Thyroid gland (tissue), 4 donors: ENCODE measurements at places on chromosomes 3 and 15.

DNA sequence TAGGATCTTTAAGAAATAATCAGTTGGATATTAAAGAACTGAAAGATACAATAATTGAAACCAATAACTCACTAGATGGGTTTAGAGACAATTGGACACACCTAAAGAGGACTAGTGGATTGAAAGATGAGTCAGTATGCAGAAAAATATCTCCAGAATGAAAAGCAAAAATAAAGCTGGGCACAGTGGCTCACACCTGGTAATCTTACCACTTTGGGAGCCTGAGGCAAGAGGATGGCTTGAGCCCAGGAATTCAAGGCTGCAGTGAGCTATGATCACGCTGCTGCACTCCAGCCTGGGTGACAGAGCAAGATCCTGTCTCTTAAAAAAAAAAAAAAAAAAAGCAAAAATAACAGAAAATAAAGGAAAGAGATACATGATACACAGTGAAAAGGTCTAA, 37.4 kb upstream of the CCDC174 start:
- DNase-seq = no peak

DNA sequence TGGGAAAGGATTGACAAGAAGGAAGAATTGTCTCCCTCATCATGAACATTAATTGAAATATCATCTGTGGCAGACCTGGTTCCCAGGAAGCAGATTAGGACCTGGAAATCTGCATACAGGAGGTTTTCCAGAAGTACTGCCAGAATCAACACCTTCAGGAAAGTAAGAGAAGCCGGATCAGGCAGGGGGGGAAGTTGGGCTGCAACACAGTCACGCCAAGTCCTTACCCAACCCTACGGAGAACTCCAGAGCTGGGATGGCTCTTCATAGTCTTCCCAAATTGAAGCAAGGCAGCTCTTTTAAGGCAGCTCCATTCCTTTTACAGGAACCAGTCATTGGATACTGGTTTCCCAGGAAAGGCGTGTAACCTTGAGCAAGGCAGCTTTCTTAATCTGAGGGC, 35.2 kb upstream of the BFSP2 start:
- DNase-seq = no peak

DNA sequence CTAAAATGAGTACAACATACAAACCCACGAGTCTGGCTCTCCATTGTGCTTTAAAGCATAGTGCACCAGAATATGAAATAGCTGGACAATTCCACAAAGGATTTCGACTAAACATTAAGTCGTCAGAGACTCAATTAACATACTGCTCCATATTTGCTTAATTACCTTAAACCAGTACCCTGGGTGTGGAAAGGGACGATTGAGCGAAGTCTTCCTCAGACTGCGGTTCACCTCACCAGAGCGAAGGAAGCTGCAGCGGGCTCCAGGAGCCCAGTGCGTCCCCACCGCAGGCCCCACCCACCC, 218 bp upstream of the TRPC1 start:
- DNase-seq = no peak

DNA sequence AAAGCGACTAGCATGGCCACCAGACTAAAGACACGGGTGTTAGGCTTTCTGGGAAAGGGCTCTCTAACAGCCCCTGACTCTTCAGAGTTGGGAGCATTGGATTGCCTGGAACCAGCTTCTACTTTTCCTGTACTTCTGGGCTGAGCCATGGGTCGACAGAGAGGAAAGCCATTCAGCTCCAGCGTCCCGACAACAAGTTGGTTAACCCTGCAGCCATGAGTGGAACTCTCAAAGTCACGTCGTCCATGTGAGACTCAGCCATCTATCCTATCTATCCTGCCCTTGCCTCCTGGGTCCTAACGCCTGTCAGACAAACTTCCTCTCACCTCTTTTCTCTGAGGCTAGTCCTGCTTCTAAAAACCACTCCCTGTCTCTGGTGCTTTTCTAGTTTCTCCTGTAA, 32.6 kb upstream of the TBC1D5 start:
- no peak for DNase-seq

DNA sequence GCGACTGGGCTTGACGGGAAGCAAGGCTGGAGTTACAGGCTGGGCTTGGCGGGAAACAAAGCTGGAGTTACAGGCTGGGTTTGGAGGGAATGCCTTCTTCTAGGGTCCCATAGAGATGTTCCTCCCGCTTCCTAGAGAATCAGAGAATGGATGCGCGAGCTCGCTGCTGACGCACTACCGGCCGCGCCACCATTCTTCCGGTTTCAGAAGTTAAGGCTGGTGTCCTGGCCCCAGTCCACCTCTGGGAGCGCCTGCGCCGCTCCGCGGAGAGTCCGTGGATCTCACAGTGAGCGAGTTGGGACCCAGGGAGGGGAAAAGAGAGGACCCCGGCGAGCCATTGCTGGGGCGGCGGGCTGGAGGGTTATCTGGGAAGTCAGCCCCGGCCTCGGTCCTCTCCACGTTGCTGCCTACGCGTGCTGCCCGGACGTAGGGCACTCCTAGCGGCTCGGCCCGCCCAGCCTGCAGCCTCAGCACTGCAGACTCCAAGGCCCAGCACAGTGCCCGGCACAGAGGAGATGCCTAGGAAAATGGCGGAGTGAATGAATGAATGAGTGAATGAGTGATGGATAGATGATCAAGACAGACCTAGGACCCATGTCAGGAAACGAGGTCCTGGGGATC, at the start of gene ZNF502:
ZNF502 (plus strand) TSS at position 206 of the 621 bp plus-strand sequence. CDS start 7,602 bp downstream, outside the sequence.
- DNase-seq = peak; percentile 89
